ENCODE measurements at places on chromosomes 4 and X.

GRCh38 chr4:165522050-165522449, 143.2 kb downstream of the CPE start:
- no peak for DNase-seq

GRCh38 chr4:19010761-19011160, 989.2 kb upstream of the LCORL start:
- DNase-seq = no peak

GRCh38 chr4:152004801-152005200, 244.0 kb upstream of the GATB start:
- no peak for DNase-seq

- peak; percentile 2 for DNase-seq
Observed at GRCh38 chr4:114599231-114599902, 760 bp downstream of the UGT8 start.

DNA sequence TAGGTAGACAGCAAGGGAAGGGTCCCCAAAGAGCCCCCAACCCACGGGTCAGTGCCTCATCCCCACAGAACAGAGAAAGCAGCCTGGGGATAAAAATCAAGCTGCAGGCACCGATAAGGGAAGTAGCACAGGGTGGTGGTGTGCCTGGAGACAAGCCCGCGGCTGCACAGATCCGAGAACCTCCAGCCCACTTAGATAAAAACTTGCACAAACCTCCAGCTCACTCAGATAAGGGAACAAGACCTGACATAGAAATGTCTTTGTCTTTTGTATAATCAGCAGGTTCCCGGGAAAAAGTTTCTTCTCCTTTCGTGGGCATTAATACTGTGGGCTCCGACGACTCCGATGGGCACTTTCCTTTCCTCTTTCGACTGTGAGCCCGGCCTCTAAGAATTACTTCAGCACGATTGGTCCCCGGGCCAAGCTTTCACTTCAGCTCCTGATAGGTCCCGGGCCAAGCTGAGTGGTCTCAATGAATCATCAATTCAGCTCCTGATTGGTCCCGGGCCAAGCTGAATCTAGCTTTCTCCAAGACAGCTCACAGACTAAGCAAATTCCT, 32.4 kb downstream of the PRDX4 start:
- peak; percentile 5 for DNase-seq

DNA sequence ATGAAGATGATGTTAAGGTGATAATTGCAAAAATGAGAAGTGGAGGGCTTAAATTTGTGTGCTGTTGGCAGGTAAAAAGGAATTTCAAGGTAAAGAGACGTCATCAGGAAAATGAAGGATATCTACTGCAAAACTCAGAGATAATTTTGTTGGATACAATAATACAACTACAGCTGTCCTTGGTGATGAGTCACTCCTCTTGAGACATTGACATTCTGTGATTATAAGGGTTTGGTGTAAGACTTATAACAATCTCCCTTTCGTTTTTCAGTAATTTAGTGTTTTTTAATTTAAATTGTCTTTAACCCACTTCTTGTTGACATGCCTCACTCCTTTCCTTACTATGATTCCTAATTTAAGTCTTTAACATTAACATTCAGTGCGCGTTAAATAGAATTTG, 1074.1 kb upstream of the SLIT2 start:
- DNase-seq = no peak

- no peak for DNase-seq
Observed at GRCh38 chr4:126386512-126386911, 1071.8 kb downstream of the FAT4 start.

DNA sequence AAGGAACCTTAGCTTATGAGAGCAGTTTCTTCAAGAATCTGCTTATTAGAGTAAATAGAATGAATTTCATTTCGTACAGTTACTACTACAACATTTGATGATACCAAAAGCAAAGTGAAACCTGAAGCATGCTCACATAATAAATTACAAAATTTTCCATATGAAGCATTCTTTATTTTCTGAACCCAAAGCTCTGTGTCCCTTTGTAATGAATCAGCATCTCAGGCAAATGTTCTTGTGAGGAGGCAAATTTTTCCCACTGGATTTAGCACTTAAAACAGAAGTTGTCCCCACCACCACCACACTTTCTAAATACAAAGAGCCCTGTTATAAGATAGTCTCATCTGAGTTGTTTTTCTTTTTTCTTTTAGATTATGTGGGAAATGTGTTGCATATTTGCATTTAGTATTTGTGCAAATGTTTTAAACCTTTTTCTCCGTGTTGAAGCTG, 70.7 kb upstream of the NFKB1 start:
- DNase-seq = no peak

DNA sequence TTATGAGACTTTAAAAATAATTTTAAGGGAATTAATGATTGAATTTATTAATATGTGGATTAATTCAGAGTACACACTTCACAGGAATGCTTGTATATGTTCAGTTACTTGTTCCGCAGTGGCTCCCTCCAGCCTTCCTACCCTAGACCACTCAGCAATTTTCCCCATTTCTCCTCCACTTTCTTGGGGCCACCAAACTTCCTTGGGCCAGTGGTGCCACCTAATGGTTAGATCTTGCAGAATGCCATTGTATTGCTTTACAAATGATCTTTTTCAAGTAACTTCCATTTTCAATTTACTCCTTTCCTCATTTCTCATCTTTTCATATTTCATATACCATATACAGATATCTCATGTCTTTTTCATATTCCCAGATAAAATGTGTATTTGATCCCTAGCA, 3.6 kb upstream of the RNF175 start:
- no peak for DNase-seq

DNA sequence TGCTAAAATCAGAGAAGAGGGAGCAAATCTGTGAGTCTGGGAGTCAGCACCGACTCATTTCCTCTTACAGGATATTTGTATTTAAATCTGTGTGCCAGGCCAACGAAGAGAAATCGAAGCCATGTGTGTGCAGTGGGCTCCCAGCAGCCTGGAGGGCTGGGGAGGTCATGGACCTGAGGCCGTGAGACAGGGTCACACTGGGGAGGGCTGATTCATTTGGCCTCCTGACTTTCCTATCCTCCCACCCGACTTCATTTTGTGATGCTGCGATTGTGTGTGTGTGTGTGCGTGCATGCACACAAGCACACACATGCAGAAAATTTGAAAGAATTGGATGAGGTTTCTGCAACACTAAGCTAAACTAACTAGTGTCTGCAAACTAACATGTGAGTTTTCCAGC, 48.7 kb upstream of the STX18 start:
- no peak for DNase-seq

GRCh38 chr4:13108096-13108495, 376.0 kb downstream of the RAB28 start:
- DNase-seq = no peak

DNA sequence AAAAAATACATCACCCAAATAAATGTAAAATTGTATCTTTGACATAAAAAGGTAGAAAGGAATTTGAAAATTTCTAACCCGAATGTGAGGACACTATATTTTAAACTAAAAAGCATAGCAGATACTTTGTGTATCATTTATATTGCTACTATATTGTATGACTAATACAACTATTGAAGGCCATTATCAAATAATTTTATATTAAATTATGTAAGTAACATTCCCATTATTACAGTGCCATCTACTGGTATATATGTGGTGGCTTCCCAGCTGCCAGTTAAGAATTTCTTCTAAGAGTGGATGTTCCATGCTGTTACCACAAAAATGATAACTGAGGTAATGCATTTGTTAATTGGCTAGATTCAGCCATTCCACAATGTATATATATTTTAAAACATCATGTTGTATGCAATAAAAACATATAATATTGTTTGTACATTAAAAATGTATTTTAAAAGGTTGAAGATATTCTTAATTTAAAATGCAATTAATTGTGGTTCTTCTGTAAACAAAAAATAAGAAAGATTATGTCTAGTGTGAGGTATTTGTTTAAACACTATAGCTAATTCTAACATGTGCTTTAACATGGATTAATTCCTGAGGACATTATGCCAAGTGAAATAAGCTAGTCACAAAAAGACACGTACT, 65.3 kb downstream of the EGF start:
- DNase-seq = no peak

DNA sequence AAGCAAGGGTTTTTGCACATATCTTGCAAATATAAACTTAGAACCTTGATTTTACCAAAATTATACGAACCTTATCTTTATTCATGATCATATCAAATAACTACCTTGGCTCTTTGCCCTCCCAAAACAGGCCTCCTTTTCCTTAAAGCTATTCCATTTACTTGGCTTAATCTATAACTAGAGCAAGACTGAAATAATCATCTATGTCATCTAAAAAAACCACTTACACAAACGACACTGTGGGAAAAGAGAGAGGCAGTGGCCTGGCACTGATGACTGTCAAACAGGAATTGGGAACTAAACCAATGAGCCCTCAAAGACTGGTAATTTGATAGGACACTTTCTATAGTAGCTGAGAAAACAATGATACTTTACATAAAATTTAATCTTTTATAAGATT, 11.7 kb upstream of the PTPN13 start:
- DNase-seq = no peak

GRCh38 chrX:86148594-86148993, 343 bp downstream of the DACH2 start:
- DNase-seq = no peak

GRCh38 chr4:155658681-155659064, 8.0 kb upstream of the GUCY1A1 start:
- no peak for DNase-seq

DNA sequence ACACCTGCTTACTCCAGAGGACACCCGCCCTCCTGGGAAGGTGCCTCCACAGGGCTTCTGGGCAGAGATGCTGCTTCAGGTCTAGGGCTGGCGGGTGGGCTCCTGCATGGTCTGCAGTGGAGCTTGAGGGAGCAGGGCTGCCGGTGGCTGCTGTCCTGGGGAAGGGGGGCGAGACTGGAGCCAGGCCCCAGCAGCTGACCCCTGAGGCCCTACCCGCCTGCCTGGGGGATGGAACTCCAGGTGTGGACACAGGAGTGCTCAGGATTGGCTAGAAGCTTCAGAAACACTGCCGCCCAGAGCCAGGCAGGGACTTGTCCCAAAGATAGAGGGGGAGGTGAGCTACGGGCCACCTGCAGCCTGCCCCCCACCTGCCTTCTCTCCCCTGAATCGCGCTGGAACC, 33.0 kb upstream of the ADRA2C start:
- no peak for DNase-seq

- peak; percentile 78 for DNase-seq
Observed at GRCh38 chr4:184028561-184029374, 123.7 kb downstream of the STOX2 start.

DNA sequence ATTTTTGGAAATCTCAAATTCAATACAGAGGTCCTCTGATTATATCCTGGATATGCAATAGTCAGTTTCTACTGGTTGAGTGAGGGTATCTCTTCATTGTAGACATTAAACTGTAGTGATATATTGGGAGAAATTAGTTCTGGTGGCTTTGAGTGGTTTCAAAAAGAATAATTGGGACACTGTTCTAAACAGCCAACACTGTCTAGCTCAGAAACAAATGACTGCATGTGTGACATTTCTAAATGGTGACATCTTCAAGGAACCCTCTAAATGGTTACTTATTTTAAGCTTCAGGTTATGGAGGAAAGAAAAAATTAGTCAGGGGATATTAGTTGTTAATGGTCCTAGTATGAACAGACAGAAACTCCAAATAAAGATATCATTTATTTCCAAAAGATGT, 186.2 kb downstream of the LARP7 start:
- no peak for DNase-seq

DNA sequence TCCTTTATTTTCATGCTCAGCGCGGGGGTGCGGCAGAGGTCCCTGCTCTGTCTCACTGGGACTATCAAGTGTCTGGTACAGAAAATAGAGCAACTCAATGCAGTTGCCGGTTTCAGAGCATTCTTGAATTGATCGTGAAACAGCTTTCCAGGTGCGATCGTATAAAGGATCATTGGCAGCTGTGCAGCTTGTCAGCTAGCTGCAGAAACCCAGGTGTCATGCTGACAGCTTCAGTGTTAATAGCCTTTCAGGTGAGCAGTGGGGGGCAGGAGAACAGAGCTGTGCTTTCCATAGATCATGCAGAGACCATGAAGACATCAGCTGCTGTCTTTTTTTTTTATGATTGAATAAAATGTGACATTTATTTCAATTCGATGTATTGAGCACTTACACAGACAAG, 583.9 kb downstream of the NLGN4X start:
- DNase-seq = no peak

DNA sequence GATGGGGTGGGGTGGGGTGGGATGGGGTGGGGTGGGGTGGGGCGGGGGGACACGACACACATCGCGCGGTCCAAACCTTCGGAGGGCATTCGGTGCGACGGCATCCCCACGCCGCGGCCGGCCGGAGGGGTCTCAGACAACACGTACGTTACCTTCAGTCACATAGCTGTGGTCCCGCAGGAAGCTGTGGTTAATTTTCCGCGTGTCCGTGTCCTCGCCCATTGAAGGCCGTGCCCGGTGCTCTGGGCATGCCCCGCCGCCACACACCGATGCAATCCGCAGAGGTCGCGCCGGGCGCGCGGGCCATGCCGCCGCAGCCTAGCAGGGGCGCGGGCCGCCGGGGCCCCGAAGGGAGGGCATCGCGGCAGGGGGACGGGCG, 417 bp downstream of the PPP2R2C start:
- no peak for DNase-seq

- DNase-seq = peak; percentile 7
Observed at GRCh38 chr4:47913330-47913729, 1.1 kb downstream of the NFXL1 start.

GRCh38 chr4:107570952-107571351, 149.1 kb downstream of the PAPSS1 start:
- DNase-seq = no peak

DNA sequence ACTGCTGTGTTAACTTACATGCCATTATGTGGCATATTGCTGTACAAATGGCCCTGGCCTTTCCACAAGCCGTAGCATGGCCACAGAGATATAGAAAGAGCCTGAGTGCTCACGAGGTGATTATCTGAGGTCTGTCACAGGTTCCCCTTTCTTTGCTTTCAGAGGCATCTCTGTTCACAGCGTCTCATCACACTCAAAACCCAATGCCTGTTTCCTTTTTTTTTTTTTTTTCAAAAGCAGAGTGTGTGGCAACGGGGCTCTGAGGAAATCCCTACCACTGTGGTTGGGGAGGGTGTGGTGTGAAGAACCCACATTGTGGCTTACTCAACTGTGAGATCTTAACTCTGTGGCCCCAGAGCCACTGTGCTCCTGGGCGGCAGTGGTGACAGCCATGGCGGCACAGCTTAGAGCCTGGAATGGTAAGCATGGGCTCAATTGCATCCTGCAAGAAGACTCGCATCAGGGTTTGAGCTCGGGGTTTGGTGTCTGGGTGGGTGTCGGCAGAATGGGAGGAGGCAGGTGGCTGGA, 30.8 kb downstream of the RTL5 start:
- no peak for DNase-seq

GRCh38 chr4:90833706-90834105, 706.5 kb downstream of the CCSER1 start:
- no peak for DNase-seq

GRCh38 chr4:26321373-26322221, 783 bp downstream of the RBPJ start:
- DNase-seq = peak; percentile 37

- no peak for DNase-seq
Observed at GRCh38 chr4:54315561-54316538, 86.8 kb downstream of the PDGFRA start.

DNA sequence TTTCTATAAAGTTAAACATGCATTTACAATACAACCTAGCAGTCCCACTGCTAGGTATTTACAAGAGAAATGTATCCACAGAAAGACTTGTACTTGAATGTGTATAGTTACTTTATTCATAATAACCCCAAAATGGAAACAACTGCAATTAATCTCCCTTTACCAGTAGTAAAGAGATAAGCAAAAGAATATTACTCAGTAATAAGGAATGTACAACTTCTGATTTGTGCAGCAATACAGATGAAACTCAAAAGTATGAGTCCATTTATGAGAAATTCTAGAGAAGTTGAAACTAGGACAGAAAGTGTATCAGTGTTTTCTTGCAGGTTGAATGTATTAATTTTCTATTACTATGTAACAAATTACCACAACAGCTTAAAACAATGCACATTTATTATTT, 15.2 kb downstream of the USP53 start:
- no peak for DNase-seq

All from thymus (tissue), 14 donors.